NCI-H2029 treated with DMSO at 0.1 percent for 48 hours (cell line): ENCODE measurements at places on chromosomes 1 and 21.

DNA sequence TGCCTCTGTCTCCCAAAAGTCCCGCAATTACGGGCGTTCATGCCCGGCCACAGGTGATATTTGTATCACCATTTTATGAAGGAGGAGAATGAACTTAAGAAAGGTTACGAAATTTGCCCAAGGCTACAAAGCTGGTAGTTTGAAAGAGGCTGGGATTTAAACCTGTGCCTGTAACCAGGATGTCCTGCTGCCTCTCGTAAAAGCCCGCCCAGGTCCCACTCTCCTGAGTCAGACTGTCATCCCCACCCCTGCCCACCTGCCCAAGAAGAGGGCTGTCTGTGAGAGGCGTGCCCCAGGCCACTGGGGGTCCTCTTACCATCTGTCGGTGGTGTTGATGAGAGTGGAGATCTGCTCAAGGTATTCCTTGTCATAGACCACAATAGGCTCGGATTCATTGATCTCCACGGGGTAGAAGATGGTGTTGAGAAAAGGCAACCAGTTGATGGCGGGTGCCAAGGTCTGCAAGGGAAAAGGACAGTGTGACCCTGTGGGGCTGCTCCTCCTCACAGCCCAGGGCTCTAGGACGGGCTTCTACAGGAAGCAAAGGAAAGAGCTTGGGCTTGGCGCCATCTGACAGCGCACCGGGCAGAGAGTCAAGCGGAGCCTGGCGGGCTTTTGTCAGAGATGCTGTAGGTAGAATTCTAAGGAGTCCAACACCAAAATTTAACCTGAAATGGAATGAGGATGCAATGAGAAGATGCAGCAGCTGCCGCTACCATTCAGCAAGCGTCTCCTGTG lies 43.2 kb downstream of the ECE1 start:
- no peak for DNase-seq

DNA sequence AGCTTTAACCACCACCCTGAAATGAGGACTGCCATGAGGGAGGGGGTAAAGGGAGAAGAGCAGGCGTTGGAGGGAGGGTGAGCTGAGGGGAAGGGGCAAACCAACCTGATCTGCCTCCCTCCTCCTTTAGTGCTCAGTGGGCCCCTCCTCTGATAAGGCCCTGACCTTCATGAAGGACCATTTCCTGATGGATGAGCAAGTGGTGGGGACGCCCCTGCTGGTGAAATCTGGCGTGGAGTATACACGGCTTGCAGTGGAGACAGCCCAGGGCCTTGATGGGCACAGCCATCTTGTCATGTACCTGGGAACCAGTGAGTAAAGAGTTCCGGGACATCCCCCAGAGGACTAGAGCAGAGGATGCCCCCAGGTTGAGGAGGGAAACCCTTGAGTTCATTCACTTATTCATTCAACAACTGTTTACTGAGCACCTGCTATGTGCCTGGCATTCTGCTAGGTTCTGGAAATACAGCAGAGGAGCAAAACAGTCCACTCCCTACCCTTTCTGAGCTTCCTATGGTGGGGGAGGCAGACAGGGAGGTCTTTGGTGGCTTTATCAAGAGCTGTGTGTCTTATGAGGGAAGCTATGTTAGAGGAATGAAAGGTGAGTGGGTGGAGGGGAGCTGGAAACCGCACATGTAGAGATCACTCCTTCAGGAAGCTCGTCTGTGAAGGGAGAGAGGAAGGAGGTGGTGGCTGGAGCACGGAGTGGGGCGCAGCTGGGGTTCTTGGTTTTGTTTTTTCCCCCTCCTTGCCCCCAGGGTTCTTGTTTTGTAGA lies 19.5 kb downstream of the SEMA4A start:
- no peak for DNase-seq

- no peak for DNase-seq
Measured at GRCh38 chr1:49251019-49251784, 474.5 kb upstream of the BEND5 start.

GRCh38 chr1:242673652-242674051 lies 149.2 kb upstream of the PLD5 start:
- DNase-seq: no peak

- peak; percentile 41 for DNase-seq
Measured at GRCh38 chr1:23751050-23751814, 8.0 kb downstream of the ELOA start.

GRCh38 chr1:69055194-69055593 lies 512.5 kb upstream of the LRRC7 start:
- DNase-seq: no peak

DNA sequence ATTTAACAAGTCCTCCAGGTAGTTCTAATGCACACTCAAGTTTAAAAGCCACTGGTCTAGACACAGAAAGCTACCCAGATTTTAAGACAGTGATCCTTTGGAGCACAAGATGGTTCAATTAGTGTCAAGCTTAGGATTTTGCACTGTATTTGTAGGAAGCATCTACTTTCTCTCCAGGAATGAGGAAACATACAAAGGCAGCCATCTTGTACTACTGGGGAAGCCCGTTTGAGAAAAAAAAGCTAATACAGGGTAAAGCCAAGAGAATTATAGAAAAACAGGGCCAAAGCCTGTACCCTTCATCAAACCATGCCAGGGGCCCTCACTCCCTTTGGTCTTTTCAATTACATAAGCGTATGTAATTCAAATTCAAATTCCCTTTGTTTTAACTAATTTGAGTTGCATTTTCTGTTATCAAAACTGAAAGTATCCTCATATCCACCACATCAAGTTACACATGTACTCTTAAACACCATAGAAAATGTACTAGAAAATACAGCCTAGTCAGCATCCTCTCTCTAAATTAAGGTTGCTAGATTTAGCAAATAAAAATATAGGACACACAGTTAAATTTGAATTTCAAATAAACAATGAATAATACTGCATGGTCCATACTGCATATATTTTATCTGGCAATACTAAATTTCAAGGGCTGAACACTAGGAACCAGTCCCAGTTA lies 17.4 kb downstream of the PIK3R3 start:
- DNase-seq: no peak

DNA sequence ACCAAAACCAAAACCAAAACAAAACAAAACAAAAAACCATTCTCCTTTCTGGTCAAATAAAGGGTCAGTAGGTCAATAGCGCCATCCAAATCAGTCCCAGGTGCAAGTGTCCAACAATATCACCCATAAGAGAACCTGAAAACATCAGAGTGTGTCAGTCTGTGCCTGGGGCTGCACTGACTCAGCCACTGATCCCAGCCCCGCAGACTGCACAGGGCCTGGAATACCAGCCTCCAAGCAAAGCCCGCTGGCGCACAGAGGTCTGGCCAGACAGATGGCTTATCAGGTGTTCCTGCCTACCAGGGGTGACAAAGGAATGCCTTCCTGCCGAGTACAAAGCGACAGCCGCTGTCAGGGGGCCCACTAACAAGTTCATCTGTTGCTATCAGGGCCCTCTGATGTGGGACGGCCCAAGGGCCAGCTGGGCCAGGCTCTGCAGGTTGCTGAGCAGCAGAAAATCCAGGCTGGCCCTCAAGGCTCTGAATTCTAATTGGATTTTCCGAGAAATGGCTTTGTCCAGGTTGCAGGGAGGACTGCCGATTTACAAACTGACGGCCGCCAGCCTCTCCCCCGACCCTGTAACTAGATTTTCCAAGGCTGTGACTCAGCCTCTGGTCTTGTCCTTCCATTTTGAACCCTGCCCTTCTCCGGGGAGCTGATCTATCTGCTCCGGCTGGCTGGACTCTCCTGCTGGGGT lies 13.7 kb upstream of the TMEM51 start:
- no peak for DNase-seq
